Dorsolateral prefrontal cortex (tissue), 122 donors: ENCODE measurements at places on chromosomes 7 and 10.

DNA sequence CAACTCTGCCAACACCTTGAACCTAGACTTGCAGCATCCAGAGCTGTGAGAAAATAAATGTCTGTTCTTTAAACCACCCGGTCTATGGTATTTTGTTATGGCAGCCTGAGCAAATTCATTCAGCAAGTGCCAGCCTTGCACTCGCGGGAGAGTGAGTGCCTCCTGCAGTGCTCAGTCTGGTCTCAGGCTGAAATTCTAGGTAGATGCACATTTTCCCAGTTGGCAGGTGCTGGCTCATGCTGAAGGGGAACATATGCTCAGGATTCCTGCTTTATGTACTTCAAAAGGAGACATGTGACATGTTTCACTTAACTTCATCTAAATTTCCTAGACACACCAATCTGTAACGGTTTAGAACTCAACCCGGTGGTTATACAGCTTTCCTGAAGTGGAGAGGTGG, 170.8 kb downstream of the MGMT start:
- DNase-seq: no peak

- DNase-seq: no peak
Observed at GRCh38 chr7:25870574-25870973, 281.4 kb upstream of the NFE2L3 start.

- DNase-seq: no peak
Observed at GRCh38 chr10:126181626-126182025, 206.7 kb downstream of the ADAM12 start.

GRCh38 chr7:46786221-46786954, 795.5 kb downstream of the TNS3 start:
- no peak for DNase-seq

- no peak for DNase-seq
Observed at GRCh38 chr7:147474862-147475261, 1115.7 kb upstream of the C7orf33 start.

DNA sequence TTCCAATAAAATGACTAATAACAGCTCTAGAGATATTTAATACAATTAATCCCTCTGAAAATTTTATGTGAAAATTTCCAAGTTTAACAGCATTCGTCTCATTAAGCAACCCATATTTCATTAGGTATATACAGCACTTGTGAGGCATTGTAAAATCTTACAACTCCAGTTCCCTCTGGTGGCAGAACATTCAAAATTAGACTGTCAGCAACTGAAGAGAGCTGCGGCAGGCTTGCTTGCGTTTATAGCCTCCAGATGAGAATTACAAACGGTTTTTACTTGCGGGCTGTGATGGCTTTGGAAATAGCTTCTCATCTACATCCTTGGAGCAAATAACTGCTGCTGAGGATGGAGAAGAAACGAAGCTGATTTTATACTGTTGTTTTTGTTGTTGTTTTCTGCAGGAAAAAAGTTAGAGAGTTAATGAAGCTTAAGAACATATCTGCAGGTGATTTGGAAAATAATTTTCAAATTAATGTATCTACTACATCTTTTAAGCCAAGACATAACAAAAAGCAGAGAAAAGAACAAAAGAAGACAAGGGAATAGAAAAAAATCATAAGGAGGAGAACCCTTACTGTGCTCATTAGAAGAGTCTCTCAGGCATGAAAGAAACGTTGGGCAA, 171.3 kb downstream of the MAGI2 start:
- peak; percentile 45 for DNase-seq

- DNase-seq: no peak
Observed at GRCh38 chr7:158296798-158297104, 290.9 kb downstream of the PTPRN2 start.

DNA sequence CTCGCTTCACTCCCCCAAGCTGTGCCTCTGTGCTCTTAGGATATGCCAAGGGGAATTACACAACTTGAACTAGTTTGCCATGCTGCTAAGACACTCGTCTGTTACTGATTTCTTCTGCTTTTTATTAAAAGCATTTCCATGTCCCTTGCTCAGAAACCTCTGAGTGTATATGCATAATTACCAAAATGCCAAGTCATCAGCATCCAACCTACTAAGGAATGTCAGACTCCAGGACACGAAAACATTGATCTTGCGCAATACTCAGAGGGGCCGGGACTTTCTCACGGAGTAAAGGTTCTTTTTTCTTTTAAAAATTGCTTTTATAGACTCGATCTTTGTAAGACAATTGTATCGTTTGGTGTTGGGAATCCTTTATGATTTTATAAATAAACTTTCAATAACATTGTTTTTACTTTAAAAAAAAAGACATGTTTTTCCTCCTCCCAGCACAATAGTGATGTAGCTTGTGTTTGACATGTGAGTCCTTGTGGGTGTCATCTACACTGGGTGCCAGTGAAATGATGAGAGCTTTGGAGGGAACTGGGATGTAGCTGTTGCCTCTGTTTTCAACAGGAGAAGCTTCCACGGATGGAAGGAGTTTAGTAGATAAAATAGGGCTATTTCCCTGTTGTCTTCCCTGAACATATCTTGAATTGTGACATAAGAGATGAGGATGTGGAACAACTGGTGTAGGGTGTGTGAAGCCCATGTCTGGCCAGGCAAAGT, 43.6 kb downstream of the CNNM1 start:
- DNase-seq: no peak

DNA sequence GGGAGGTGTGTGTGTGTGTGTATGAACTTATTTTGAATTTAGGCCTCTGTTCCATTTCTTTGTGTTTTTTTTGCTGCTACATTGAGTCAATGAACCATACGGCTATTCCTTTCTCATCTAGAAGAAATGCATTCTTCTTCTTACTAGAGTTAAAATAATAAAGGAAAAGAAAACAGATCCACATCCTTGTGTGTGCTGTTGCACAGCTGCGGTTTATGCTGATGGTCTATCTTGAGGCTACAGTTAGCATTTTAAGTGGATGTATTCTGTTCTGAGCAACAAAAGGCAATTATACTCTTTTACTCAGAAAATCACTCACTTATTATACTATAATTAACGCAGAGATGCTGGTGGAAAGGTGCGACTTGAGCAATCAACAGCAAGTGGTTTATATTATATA, 615.0 kb upstream of the MBL2 start:
- no peak for DNase-seq

DNA sequence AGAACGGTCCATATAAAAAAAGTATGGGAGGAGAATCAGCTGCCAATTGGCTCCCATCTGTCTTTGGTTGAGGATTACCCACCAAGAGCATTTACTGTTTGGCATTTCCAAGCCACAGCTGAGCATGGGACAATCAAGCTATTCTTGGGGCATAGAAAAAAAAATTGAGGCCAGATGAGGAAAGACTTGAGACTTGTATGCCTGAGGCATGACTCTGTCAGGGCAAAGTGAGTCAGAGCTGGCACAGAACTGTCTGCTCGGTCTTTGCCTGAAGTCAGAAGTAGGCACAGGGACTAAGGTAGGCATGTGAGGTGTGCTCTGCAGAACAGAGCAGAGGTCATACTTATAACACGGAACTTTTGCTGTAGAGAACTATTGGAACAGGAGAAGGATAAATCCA, 126.5 kb upstream of the CHRM2 start:
- no peak for DNase-seq

- DNase-seq: no peak
Observed at GRCh38 chr7:2516194-2516555, 3.4 kb upstream of the LFNG start.

GRCh38 chr7:45173596-45174327, 16.2 kb downstream of the RAMP3 start:
- no peak for DNase-seq

DNA sequence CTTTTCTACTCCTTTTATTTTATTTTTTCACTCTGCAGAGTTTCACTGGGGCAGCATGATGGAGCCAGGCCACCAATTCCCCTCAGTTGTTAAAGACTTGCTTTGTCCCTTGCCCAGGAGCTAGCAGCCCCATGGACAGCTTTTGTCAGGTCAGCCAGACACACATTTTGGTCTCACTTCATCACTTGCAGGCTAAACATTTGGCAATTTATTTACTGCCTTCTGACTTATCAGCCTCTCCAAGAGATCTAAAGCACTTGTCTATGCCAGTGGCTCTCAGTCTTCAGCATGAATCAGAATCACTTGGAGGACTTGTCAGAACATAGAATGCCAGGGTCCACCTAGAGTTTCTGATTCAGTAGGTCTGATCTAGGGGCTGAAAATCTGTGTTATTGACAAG, 66.4 kb upstream of the GDF10 start:
- no peak for DNase-seq

DNA sequence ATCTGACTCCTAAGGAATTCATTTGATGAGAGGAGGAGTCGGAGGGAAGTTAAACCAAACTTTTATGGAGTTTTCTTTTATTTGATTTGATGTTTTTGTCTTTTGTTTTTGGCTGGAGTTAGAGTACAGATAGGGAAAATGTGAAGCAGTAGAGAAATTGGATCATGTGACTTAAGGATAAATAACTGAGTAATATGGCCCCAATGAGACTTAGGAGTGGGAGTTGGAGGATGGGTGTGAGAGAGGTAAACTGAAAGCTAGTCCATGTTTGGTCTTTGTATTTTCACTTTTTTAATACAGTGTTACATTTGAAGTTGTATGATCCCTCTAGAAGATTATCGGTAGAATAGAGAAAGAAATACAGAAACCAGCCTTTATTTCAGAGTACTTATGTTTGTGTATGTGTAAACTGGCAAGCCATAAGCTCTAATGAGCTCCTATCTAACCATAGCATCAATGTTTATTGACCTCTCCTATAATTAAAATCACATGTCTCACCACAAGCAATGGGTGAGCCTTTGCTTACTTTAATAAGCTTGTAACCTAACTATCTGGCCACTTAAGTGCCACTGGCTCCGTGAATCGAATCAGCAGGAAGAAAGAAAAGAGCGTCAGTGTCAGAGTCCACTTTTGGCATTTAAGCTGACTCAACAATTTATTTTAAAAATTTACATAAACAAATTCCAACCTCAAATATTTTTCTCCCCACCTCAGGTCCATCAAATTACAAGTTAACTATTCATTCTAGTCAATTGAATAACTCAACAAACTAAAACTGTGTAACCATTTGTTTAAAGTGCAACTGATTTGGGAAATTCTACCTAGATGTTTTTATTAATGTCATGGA, 113.8 kb downstream of the EPDR1 start:
- DNase-seq: no peak

DNA sequence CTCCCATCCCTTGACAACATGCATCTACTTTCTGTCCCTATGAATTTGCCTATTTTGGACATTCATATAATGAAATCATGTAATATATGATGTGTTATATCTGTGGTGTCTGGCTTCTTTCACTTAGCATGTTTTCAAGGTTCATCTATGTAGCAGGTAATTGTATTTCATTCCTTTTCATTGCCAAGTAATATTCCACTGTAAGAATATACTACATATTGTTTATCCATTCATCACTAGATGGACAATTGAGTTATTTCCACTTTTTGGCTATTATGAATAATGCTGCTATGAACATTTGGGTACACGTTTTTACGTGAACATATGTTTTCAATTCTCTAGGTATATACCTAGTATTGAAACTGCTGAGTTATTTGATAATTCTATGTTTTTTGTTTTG, 238.2 kb downstream of the PTEN start:
- DNase-seq: no peak

- no peak for DNase-seq
Observed at GRCh38 chr10:51233337-51234100, 159.2 kb downstream of the PRKG1 start.

GRCh38 chr7:111038185-111038584, 52.7 kb upstream of the LRRN3 start:
- DNase-seq: no peak

GRCh38 chr7:116399819-116400218, 99.7 kb upstream of the CAV2 start:
- no peak for DNase-seq

- no peak for DNase-seq
Observed at GRCh38 chr10:114714281-114714741, 56.2 kb upstream of the ABLIM1 start.

GRCh38 chr10:86217371-86218080, 149.1 kb downstream of the GRID1 start:
- no peak for DNase-seq

- DNase-seq: no peak
Observed at GRCh38 chr10:865924-866576, 65.5 kb downstream of the LARP4B start.

DNA sequence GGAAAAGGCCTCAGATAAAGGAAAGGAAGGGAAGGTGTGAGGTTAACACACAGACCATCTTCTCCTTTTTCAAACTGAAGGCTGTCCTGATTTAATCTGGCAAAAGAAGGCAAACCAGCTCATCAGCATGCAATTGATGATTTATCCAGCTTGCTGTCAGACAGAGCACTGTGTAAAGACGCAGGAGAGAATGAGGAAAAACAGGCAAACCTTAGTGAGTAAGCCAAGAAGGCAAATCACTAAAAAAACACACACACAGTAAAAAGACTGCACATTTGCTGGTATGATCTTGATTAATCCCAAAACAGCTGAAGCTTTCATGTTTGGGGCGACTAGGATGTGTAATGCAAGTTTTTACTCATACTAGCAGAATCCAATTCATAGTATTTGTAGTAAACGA, 65.8 kb upstream of the SKAP2 start:
- DNase-seq: no peak

GRCh38 chr7:70188901-70189650, 590.8 kb downstream of the AUTS2 start:
- no peak for DNase-seq

DNA sequence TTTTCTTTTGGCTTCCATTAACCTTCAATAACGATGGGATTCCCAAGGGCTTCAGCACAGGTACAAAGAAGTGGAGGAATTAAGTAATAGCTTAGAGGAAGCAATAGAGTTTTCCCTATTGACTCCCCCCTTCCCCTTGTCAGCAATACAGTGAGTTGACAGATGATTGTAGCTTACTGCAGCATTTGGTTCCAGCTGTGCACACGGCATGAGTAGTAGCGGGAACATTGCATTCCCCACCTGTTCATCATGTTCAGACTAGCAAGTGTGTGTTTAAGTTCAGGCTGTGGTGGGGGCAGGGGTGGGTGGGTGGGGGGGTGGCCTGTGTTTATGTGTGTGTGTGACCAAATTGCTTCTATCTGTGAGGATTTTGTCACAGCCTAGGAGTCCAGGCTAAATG, 4.6 kb upstream of the ADRA2A start:
- DNase-seq: no peak

DNA sequence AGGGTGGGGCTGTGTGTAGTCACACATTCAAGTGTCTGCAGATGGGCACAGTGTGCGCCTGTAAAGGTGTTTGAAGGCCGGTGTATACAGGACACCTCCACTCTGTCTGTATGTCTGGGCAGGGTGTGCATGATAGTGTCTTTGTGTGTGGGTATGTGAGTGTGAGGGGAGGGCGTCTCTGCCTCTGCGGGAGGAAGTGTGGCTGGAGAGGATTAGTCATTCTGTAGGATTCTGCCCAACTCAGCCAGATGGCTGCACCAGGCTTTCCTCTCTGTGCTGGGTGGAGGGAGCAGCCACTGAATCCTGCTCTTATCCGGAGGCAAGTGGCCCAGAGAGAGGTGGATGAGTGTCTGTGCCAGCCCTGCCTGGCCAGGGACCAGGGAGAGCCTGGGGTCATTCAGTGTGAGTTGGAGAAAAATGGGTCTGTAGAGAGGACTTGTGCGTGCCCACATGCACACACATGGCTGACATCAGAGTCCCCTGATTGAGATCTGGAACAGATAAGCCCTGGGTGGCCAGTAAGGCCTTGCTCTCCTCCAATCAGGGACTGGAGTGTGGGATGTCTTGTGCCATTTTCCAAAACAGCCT, 1.7 kb downstream of the SFXN3 start:
- peak; percentile 59 for DNase-seq

- DNase-seq: no peak
Observed at GRCh38 chr10:115871855-115872254, 401.2 kb downstream of the GFRA1 start.

GRCh38 chr10:5323446-5323845, 41.3 kb upstream of the UCN3 start:
- no peak for DNase-seq

GRCh38 chr10:52514481-52514880, 200.4 kb downstream of the DKK1 start:
- DNase-seq: no peak
